Lower lobe of right lung (tissue), 2 donors: ENCODE measurements at places on chromosomes 1 and 21. TPM values are rescaled to one million over a fixed set of nuclear protein-coding genes. Genes with fewer than 3 reads are reported as not detected.

The C1orf116 gene
- 123 TPM for total RNA-seq

GRCh38 chr21:42630626-42631025 lies 22.8 kb upstream of the PDE9A start:
- DNase-seq, result peak; percentile 21

DNA sequence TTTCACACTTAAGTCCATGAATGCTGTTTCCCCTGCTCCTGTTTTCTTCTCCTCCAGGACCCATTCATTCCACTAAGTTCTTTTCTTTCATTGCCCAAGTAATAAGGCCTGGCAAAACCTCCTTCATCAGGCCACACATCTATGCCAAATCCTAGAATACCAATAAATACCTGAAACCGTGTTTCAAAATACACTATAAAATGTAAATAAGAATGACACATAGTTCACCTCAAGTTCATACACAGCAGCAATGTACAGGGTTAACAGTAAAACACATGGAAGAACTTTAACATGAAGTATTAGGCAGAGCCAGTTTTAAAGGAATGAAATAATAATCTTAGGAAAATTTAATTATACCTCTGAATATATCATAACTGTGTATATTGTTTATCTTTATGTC lies 86.7 kb upstream of the L1TD1 start:
- DNase-seq, result no peak

DNA sequence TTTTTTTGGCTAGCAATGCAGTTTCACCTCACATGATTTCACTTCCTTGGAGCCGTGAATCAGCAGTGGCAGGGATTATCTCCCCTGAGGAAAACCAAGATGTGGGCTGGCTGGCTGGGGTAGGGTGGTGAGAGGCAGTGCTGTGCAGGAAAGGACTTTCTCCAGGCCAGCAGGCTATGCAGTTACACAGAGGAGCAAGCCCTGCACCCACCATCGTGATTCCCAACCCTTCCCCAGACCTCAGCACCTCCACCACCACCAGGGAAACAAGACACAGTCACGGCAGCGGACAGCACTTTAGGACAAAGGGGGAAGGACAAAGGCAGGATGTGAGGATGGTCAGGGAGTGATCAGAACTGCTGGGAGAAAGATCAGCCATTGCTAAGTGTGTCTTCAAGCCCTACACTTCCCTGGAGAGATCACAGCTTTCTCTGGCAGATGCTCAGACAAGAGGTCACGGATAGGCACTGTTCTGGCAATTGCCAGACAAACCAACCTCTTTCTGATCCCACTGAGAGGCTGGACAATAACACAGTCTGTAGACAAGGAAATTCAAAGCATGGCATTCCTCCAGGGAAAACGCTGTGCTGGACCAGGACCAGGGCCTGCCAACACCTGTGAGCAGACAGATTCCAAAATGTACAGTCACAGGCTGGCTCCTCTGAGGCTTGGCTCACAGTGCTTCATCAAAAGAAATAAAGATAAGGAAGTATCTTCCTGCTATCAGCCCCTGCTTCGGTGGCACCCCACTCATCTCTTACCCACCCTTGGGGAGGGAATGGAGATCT lies 509.4 kb downstream of the SMYD3 start:
- no peak for DNase-seq

DNA sequence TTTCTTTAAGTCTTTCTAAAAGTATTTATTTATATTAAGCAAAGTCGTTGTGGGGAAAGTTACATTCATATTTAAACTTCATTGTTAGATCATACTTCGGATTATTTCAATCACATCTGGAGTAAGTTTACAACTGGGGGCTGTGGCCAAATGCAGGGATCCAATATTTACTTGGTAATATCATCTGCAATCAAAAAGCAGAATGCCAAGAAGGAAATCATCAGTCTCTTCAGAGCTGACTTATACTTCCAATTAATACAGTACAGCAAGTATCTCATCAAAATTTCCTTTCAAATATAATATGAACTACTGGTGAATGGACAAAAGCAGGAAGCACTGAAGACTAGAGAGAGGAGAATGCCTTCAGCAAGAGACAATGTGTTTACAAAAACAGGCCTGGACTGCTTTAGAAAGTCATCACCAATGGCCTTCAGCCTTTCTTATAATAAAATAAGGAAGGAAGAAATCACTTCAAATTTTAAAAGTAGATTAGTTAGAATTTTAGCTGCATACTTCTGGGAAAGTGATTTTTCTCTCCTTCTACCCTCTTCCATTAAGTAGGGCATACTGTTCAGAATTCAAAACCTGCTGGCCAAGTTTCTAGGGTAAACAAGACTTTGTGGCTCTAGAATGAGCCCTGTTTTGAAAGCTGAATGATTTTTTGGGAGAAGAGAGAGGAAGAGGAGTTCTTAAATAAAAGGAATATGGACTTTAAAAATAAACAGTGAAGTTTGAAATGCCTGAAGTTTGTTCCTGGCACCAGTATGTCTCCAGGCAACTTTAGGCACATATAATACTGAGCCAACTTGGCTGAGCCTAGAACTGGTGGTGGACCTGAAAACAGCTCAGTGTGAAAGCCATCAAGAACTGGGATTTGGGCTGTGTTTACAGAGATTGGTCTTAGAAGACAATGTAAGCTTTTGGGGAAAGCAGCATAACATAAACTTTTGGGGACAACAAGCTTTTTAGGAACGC lies 22.2 kb upstream of the MYOC start:
- DNase-seq, result no peak
